ENCODE measurements at places on chromosomes 4 and X.

DNA sequence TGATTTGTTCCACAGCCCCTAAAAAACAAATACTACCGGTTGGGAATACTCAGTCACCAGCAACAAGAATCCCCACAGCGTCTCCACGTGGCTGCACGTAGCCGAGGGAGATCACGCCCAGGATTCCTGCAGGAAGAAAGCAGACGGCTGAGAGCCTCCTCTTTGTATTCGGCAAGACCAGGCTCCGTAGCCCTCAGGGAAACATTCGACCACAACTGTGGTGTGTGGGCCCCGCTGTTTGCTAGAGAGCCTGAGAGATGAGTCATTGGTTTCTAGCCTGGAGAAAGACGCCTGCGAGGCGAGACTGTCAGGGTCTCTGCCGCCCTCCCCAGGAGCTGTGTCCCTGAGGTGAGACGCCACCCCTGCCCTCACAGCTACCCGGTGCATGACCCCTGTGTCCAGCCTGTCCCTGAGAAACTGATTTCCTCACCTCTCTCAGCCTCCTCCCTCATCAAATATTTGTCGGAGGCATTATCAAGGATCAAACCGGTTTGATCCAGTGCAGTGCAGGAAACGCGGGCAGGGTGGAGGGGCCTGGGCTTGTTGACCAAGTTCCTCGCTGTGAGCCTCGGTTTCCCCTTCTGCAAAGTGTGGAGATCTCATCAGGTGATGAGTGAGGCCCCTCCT is 4.7 kb upstream of the S100P start:
- DNase-seq: peak; percentile 82

DNA sequence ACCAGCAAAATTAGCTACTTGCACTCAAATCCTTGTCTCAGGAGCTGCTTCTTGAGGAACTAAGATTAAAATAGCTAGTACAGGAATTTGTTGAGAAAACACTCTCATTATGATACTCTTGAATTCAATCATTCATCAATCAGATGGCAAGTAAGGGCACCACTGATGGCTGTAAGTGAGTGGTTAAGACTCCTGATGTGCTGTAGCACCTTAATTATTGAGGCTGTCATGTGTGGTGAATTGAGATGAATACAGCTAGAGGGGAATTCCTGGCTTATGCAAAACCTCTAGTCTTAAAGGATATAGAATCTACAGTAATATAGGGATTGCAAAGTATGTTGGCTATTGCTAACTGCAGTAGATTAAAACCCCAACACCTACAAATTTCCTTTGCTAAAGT is 509.1 kb downstream of the IQCM start:
- DNase-seq: no peak

DNA sequence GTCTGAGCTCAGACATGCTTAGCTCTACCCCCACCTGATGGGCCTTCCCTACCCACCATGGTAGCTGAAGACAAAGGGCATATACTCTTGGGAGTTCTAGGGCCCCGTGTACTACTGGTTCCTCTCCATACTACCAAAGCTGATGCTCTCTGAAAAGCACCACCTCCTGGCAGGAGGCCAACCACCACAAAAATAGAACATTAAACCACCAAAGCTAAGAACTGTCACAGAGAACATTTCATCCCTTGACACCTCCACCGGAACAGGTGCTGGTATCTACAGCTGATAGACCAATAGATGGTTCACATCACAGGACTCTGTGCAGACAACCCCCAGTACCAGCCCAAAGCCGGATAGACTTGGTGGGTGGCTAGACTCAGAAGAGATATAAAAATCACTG is 13.4 kb downstream of the EDA2R start:
- no peak for DNase-seq

DNA sequence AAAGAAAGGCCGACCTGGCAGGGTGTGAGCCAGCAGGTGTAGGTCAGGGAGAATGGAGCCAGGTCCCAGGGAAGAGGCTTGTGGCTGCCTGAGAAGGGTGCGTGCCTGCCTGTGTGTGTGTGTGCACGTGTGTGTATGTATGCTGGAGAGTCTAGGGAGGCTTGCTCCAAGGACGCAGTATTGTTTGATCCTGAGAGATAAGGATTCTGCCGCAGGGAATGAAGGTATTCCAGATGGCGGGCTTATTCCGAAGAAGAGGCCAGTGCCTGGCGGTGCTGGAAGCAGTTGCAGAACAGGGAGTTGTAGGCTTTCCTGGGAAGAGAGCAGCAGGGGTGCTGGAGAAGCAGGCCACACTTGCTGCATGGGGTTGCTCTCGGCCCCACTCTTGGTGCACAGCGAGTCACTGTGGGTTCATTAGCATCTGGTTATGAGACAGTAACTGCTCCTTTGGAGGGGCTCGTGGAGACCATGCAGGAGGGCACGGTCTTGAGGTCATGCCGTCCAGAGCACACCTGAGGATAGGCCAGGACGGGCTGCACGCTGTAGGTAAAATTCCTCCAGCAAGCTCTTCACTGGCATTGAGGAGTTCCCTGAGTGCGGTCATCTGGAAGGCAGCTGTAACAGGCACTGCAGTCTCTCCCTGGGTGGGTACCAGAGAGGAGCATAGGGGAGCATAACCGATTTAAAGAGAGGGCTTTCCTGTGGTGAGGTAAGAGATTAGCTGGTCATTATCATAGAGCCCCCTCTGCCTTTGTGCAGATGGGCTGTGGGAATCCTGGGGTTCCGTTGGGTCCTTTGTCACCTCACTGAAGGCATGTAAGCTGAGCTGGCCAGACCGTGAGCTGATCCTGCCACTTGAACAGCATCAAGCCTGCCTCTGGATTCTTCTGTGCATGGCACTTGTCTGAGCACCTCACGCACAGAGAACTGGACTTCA is 29.9 kb upstream of the MSANTD1 start:
- no peak for DNase-seq

DNA sequence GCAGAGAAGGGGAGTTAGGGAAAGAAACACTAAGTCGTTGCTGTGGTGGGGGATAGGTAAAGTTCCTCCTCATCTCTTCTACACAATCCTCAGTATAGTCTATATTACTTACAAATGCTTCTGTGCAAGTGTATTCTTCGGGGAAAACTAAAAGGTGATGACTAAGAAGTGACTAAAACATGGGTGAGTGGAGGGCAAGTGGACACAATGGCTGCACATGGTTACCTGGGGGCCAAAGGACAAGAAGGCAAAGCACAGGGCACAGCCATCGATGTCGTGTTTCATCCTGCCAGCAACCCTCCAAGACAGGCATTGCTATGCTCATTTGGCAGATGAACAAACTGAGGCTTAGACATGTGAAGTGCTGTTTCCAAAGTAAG is 35.5 kb upstream of the CCKAR start:
- DNase-seq: no peak

GRCh38 chr4:152100379-152101201 is 339.8 kb upstream of the GATB start:
- DNase-seq: no peak

GRCh38 chr4:138087066-138087719 is 155.0 kb downstream of the SLC7A11 start:
- no peak for DNase-seq

- DNase-seq: peak; percentile 84
These were observed 18.8 kb upstream of the CHRNA9 start for GRCh38 chr4:40316333-40316781.

- DNase-seq: no peak
These were observed 271.8 kb upstream of the TENM3 start for GRCh38 chr4:181971411-181971810.

DNA sequence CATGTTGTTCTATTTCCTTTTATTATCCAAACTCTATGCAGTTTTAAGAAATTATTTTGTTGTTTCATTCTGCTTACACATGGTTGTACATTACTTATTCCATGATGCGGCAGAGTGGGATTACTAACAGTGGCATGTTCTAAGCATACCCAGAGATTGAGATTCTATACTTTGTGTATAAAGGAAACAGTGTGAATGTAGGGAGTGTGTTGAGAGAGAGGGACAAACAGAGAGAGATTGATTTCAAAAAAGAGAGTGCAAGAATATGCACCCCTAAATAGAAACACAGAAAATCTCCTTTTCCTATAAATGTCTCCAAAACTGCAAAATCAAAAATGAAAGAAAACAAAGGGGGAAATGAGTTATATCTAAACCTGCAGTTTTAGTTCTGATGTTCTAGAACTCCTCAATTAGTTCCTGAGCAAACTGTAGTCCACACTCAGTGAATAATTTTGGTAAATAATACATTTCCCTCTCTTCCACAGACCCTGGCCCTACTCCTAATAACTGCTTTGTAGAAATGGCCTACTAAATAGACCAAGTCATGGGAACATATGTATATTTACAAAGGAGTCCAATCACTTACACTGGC is 31.0 kb downstream of the SLC9B1 start:
- DNase-seq: no peak

DNA sequence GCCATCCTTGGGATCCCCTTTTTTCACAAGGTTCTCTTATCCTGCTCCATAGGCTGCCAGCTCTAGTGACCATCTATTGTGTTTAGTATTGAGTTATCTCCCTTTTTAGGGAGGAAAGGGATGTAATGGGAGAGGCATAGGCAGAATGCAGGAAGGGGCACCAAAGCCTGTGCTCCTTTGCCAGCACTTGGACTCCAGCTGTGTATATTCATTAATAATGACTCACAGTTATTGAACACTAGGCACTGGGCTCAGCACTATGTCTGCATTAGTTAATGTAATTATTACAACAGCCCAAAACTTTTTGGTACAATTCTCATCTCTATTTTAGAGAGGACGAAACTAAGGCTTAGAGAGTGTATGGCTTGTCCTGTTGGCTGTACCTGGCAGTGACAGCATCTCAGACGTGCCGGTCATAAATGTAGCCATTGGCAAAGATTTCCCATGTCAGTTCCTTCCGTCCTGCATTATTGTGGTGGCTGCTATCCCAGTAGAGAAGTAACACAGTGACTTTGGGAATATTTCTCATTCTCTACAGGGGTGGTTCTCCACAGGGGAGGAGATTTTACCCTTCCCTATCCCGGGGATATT is 90.3 kb downstream of the AFF1 start:
- DNase-seq: no peak

DNA sequence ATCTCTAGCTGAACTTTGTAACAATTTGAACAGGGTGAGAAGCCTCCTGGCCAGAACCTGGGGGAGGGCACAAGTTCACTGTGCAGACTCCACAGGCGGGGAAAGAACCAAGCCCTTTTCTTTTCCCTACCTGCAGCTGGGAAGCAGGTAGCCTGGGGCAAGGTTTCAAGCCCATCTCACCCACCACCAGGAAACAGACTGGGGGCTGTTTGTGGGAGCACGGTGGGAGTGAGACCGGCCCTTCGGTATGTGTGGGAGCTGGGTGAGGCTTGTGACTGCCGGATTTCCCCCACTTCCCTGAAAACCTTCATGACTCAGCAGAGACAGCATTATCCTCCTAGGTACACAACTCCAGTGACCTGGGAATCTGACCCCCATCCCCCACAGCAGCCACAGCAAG is 211.7 kb downstream of the ZNF674 start:
- peak; percentile 95 for DNase-seq

GRCh38 chr4:123325241-123325681 is 71.3 kb upstream of the SPRY1 start:
- DNase-seq: no peak

GRCh38 chr4:22047793-22048192 is 99.2 kb upstream of the KCNIP4 start:
- DNase-seq: no peak

DNA sequence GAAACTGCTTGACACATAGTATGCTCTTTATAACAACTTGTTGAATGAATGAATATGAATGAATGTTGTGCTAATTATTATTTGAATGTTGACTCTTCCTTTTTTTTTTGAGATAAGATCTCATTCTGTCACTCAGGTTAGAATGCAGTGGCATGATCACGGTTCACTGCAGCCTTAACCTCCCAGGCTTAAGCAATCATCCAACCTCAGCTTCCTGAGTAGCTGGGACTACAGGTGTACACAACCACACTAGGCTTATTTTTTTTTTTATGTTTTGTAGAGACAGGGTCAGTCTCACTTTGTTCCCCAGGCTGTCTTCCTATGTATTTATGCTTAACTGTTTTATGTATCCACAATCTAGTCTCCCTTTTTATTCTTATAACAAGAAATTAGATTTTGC is 114.7 kb upstream of the WDFY3 start:
- no peak for DNase-seq

DNA sequence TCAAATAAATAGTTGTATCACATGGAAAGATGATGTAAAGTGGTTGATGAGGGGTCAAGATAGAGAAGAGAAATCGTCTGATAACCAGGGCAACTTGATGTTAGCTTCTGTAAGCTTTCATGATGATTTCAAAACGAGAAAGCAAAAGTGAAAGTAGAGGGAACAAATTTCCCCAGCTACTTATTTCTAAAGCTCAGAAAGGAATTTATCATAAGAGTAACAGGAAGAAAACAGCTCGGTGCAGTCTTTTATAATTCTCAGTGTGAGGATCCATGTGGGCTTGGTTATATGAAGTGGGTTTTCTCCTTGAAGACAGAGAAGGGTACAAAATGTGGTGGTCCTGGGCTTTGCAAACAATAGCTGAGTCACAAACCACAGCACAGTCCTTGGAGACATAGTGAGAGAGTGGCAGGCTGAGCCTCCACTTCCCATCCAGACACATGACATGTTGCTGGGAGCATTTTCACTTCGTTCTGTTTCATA is 32.1 kb upstream of the GLRA2 start:
- DNase-seq: no peak

- peak; percentile 89 for DNase-seq
These were observed 2062.4 kb downstream of the ARAP2 start for GRCh38 chr4:34181891-34182290.

GRCh38 chr4:153439831-153440230 is 26.3 kb upstream of the TMEM131L start:
- DNase-seq: no peak
